Motor neuron (in vitro differentiated cells): ENCODE measurements at places on chromosomes 11 and 22.

GRCh38 chr11:75770102-75770501, 1.5 kb downstream of the DGAT2 start:
- no peak for ATAC-seq

GRCh38 chr11:121449626-121450025, 2.5 kb upstream of the SORL1 start:
- ATAC-seq, result no peak

GRCh38 chr22:44305888-44306287, 6.9 kb downstream of the SHISAL1 start:
- no peak for ATAC-seq

- no peak for ATAC-seq
Measured at GRCh38 chr11:73149105-73149504, 7.0 kb upstream of the FCHSD2 start.

DNA sequence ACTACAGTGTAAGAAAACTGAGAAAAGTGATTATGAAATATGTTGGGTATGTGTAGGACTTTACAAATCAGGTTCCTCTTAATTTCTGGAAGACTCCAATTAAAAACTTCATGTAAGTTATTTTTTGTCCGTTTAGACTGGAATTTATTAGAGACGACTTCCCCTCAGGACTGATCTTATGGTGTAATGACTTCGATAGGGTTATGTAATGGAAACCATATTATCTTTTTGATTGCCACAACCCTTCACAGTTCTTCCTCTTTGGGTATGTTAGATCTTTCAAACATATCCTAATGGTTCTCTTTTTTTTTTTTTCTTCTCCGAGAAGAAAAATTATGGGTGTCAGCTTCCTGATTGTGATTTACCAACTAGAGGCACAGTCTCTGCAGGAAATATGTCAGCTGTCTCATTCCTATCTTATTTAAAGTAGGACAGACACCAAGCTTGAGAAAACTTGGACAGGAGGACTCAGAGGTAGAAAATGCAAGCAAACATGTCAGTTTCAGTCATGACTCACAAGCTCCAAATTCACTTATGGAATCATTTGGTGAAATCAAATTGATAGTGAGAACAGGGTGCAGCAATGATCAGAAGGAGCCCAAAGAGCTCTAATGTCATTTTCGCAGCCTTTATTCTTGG, 11.1 kb upstream of the LDLRAD3 start:
- ATAC-seq, result no peak

GRCh38 chr11:38924644-38925043, 2326.6 kb upstream of the RAG2 start:
- no peak for ATAC-seq

DNA sequence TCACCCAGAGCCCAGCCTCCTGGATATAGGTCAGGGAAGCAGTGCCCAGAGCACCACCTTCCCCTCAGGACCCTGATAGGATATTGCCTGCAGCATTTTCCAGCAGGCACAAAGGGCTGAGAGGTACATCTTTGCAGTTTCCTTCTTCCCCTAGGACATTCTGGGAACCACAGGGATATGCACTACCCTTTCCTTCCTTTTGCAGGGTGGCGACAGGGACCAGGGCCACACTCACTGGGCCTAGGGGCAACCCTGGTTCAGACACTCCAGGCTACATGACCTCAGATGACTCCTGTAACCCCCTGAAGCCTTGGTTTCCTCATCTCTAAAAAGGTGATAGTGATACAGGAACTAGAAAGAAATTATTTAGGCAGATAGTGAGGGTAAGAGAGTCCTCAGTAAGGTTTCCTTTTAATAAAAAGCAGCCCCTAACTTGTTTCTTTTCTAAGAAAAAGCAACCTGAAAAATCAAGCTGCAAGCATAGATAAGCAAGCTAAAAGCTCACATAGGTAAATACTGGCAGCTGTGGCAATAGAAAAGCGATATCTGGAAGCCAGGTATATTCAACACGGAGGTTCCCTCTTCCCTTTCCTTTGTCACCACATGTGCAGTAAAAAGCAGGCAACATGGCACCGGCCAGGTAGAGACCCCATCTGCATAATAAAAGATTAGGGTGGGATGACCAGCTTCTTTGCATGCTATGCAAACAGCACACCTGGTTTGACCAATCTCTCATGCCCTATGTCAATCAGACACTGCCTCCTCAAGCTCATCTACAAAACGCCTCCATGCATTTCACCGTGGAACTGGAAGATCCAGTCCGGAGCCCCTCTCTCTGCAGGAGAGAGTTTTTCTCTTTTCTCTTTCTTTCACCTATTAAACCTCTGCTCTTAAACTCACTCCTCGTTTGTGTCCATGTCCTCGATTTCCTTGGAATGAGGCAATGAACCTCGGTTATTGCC, 13.2 kb upstream of the MRGPRX2 start:
- ATAC-seq, result no peak

GRCh38 chr11:108743851-108744250, 79.0 kb downstream of the DDX10 start:
- ATAC-seq, result no peak

DNA sequence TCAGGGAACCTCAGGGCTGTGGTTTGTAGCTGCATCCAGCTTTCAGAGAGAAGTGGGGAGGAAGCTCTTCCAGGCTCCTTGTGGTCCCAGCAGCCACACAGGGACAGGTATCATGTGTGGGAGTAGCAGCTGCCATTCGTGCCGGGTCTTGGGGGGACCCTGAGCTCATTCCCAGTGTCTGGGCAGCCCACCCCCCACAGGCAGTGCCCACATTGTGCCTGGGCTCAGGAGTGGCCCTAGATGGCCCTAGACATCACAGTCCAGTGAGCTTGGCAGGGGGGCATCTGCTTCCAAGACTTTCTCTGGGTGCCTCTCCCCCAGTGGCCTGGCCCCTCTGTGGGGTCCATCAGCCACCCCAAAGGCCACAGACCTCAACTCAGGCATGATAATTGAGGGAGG, 619.7 kb downstream of the BRD1 start:
- no peak for ATAC-seq

GRCh38 chr22:42957958-42958357, 57.0 kb downstream of the PACSIN2 start:
- ATAC-seq, result no peak

GRCh38 chr11:95715777-95716241, 73.8 kb downstream of the FAM76B start:
- ATAC-seq, result peak; percentile 54

DNA sequence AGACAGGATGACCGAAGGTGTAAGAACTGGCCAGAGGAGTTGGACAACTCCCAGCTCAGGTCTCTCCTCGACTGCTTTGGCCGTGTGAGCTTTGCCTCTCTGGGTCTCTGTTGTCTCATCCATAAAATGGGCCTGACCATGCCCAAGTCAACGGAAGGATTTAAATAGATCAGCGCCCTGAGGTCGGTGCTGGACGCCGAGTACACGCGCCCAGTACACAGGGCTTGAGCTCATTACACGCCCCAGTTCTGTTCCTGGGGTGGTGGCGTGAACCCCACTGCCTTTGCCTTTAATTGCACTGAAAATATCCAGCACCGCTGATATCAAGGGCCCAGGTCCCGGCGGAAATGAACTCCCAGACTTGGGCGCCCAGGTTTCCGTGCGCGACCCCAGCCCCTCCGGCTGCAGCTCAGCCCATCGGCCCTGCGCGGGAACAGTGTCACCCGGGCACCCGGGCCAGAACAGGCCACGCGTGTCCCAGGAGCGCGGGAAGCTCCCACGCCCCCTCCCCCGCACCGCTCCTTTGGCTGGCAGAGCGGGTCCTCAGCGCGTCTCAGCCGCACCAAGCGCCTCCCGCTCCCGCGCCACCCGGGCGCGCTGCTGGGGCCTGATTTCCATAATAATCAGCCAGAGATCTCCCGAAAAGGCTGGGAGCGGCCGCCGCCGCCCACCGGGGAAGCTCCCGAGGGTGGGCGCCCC, 42.2 kb downstream of the CYTH4 start:
- peak; percentile 87 for ATAC-seq

- no peak for ATAC-seq
Measured at GRCh38 chr11:34929794-34930763, 13.7 kb downstream of the PDHX start.

DNA sequence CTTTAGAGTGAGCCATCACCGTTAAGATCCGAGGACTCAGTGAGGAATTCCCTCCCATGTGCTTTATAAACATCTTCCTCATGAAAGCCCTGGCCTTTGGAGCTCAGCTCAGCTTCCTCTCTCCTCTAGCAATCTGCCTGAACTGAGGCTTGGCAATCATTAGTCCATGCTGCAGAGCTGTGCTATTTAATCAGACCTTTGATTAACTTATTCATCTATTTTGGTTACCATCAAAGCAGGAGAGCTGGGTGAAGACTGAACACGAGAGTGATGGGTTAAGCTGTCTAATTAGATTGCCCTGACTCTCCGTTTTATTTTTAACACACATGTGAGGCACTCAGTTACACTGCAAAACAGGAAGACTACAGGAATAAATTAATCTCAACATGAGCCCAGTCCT, 351.3 kb downstream of the LARGE1 start:
- peak; percentile 63 for ATAC-seq

- no peak for ATAC-seq
Measured at GRCh38 chr11:92770981-92771380, 198.5 kb upstream of the MTNR1B start.

GRCh38 chr22:38578505-38578904, 8.5 kb upstream of the DMC1 start:
- ATAC-seq, result no peak

GRCh38 chr11:59761993-59762392, 6.8 kb downstream of the STX3 start:
- no peak for ATAC-seq
